ENCODE measurements at places on chromosomes 5 and 9. TPM values are rescaled to one million over a fixed set of nuclear protein-coding genes. Genes with fewer than 3 reads are reported as not detected.
A peak's percentile ranks its signal among the peaks of the same experiment; 100 is the strongest.

- no peak overlapping the region for H3K4me3 ChIP-seq
- H3K36me3 ChIP-seq = no peaks in the 10 kb centered on the region
- no peaks in the 10 kb centered on the region for H3K4me1 ChIP-seq
- peaks cover 10% of the 10 kb centered on the region for H3K27me3 ChIP-seq
- DNase-seq = no peak
Observed at GRCh38 chr5:143619040-143619439, 192.9 kb upstream of the HMHB1 start.

- no peak overlapping the region for H3K4me3 ChIP-seq
- peaks cover 5% of the 10 kb centered on the region for H3K36me3 ChIP-seq
- H3K27ac ChIP-seq = no peak overlapping the region
- DNase-seq = no peak
- H3K4me1 ChIP-seq = peaks cover 2% of the 10 kb centered on the region
Observed at GRCh38 chr5:173853370-173854131, 34.6 kb upstream of the CPEB4 start.

DNA sequence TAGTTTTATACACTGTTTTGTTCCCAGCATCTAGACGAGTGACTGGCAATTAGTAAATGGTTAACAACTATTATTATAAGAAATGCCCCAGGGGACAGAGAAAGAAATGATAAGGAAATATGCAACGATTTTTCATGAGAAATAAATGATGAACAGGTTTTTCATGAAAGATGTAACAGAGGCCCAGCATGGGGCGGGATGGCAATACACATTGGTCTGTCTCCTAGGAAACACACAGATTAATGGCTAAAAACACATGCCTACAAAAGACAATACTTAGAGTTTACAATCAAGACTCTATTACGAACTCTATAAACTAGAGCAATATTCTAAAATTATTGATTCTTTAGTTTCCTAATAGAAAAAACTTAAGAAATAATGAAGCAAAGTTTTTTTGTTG, 441.5 kb upstream of the CDH9 start:
- peaks cover 11% of the 10 kb centered on the region for H3K36me3 ChIP-seq
- no peak for DNase-seq
- H3K27ac ChIP-seq = no peak overlapping the region
- no peaks in the 10 kb centered on the region for H3K4me1 ChIP-seq
- H3K4me3 ChIP-seq = no peak overlapping the region

DNA sequence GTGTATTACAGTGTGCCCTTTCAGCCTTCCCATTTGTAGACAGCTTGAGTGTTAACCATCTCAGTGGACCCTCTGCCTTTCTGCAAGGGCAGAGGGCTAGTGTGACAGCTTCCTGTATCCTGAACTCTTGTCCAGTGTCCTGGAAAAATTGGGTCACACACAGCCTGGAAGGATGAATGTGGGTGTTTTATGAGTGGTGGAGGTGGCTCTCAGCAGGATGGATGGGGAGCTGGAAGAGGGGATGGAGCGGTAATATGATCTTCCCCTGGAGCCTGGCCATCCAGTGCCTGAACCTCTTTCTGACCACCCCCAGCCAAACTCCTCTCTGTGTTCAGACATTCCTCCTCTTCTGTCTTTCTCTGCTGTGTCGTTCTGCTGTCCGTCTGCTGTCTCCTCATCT, 113.0 kb downstream of the KIF4B start:
- H3K4me3 ChIP-seq = no peak overlapping the region
- H3K27ac ChIP-seq = no peak overlapping the region

DNA sequence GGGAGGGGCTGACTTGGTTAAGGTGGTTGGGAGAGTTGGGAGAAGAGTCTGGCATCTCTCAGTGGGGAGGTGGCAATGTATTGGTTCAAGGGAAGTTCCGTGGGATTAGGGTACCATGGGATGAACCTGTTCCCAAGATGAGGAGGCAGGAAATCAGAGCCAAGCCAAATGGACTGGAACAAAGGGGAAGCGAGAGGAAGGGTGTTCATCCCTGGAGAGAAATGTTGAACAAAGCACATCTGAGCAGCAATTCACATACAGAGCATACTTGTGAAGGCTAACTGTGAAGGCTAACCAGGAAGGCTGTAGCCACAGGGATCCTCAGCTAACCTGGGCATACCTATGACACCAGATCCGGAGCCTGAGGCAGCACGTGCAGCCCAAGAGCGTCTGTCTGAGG, 214.0 kb downstream of the MCTP1 start:
- H3K4me1 ChIP-seq = peaks cover 17% of the 10 kb centered on the region
- no peak overlapping the region for H3K27ac ChIP-seq
- H3K4me3 ChIP-seq = no peak overlapping the region
- no peaks in the 10 kb centered on the region for H3K27me3 ChIP-seq
- no peaks in the 10 kb centered on the region for H3K36me3 ChIP-seq

DNA sequence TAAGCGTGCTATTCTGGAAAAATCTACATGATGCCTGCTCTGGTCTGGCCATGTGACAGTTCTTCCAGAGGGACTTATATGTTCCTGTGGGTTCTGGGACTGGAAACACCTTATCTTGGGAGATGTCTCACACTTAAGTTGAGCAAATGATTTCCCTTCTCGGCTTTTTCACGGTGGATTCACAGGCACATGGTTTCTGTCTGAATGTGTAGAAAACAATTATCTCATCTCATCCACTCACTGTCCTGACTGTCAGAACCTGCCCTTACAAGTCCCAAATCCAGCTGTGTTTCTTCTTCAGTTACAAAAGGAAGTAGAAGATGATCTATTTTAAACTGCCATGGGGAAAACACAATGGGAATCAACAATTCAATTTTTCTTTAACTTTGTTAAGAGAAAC, 184.0 kb downstream of the SYK start:
- H3K4me1 ChIP-seq = no peaks in the 10 kb centered on the region
- H3K27ac ChIP-seq = no peak overlapping the region
- no peaks in the 10 kb centered on the region for H3K36me3 ChIP-seq
- no peaks in the 10 kb centered on the region for H3K27me3 ChIP-seq
- no peak for DNase-seq
- no peak overlapping the region for H3K4me3 ChIP-seq

- H3K4me1 ChIP-seq = peaks cover 18% of the 10 kb centered on the region
- H3K27ac ChIP-seq = no peak overlapping the region
- no peaks in the 10 kb centered on the region for H3K36me3 ChIP-seq
- no peak overlapping the region for H3K4me3 ChIP-seq
Observed at GRCh38 chr5:1508659-1509290, 15.0 kb downstream of the LPCAT1 start.

GRCh38 chr5:77028631-77029375, 1.4 kb upstream of the AGGF1 start:
- DNase-seq = no peak
- peak overlapping the region; percentile 55 for H3K27ac ChIP-seq
- no peaks in the 10 kb centered on the region for H3K27me3 ChIP-seq
- peaks cover 39% of the 10 kb centered on the region for H3K4me1 ChIP-seq

DNA sequence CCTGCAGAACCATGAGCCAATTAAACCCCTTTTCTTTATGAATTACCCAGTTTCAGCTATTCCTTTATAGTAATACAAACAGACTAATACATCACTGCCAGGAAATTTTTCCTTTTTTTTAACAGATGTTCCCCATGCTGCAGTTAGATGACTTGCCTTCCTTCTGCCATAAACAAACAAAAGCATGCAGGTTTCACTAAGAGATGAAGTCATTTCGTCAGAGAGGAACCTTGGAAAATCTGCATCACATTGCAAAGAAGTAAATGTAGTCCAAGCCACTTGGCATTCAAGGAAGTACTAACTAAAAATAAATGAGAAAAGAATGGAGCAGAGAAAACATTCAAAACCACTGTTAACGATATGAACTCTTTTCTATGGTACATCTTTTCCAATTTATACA, 194.1 kb upstream of the EFNA5 start:
- no peak overlapping the region for H3K4me3 ChIP-seq
- H3K4me1 ChIP-seq = no peaks in the 10 kb centered on the region
- peaks cover 13% of the 10 kb centered on the region for H3K36me3 ChIP-seq
- no peak for DNase-seq
- no peaks in the 10 kb centered on the region for H3K27me3 ChIP-seq
- no peak overlapping the region for H3K27ac ChIP-seq

DNA sequence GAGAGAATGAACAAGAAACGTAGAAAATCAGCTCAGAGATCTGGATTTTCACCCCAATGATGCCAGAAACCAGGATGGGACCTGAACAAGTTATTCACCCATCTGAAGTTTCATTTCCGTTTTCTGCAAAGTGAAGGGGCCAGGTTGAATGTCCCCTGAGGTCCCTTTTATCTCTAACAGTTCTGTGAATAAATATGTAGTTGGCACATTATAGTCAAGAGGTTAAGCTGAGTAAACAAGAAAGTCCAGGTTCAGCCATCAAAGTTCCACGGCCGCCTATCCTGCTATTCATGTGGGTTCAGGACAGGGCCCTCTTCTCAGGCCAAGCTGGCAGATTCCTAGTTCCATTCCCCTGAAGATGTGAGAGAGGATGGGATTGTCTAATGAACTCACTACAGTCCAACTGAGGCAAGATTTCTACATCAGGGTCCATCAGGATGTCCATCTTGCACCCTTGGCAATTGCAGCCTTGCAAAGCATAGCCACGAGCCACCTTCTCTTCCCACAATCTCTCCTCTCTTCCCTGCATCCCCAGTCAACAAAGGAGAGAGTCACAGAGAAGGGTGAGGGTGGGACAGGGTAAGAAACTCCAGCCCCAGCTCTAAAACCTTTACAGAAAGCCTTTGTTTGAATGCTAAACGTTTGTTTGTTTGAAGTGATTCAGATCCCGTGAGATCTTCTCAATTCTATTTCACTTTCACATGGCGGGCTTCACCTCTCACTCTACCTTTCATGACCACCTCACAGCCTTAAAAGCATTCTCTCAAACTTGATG, 311.0 kb downstream of the SLIT3 start:
- no peaks in the 10 kb centered on the region for H3K36me3 ChIP-seq
- peaks cover 17% of the 10 kb centered on the region for H3K27me3 ChIP-seq
- DNase-seq = no peak
- H3K4me3 ChIP-seq = no peak overlapping the region

DNA sequence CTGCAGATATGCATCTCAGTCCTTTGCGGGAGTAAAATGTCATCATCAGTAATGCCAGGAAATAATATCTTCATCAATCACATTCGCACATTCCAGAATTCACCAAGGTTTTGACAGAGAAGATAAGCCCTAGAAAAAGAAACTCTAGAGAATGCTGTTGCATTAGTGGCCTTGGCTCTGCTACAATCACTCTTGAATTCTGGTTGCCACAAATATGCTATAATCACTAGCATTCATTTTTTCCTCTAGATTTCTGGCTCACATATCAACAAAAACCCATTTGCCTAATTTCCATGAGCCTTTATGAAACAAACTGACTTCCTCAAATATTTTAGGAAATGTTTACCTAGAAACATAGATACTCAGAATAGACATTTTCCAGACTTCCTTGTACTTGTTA, 653.4 kb downstream of the ANXA1 start:
- no peak overlapping the region for H3K4me3 ChIP-seq
- H3K27me3 ChIP-seq = no peaks in the 10 kb centered on the region

GRCh38 chr9:21833090-21833801, 30.8 kb downstream of the MTAP start:
- no peak overlapping the region for H3K27ac ChIP-seq
- DNase-seq = no peak
- no peak overlapping the region for H3K4me3 ChIP-seq
- peaks cover 10% of the 10 kb centered on the region for H3K4me1 ChIP-seq
- H3K27me3 ChIP-seq = no peaks in the 10 kb centered on the region

DNA sequence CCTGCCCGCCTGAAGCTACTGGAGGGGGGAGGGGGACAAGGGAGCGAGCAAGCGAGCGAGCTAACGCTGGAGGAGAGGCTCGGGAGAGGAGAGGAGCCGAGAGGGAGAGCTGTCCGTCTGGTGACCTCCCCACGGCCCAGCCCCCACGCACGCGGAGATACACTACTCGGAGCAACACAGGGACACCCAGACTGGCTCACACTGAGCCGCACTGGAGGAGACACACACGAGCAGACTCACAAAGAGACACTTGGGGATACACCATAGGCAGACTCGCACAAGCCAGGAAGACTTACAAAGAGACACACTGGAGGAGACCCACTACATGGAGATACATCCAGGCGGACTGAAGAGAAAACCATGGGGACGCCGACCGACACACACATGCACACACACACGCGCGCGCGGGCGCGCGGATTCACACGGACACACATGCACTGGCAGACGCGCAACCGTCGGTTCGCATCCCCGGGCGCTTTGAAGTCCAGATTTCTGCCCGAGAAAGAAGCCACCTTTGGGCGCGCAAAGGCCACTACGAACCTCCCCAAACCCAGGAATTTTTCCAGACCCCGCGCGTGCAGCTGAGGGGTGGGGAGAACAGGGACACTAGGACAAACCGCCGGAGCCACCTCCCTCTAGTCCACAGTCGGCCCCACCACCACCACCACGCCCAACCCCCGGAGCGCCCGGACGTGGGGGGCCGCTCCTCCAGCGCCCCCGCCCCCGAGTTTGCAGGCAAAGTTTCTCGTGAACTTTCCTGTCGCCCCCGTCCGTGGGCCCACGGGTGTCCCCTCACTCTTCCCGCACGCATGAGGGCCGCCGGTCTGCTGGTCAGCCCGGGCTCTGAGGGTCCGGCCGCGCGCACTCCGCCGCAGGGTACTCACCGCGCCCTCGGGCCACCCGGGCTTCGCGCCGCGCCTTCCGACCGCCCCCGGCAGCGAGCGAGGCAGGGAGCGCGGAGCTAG, 571 bp downstream of the CNTFR start:
- H3K4me3 ChIP-seq = peak overlapping the region; percentile 72
- H3K36me3 ChIP-seq = peaks cover 5% of the 10 kb centered on the region
- H3K27me3 ChIP-seq = peaks cover 47% of the 10 kb centered on the region
- H3K27ac ChIP-seq = no peak overlapping the region

DNA sequence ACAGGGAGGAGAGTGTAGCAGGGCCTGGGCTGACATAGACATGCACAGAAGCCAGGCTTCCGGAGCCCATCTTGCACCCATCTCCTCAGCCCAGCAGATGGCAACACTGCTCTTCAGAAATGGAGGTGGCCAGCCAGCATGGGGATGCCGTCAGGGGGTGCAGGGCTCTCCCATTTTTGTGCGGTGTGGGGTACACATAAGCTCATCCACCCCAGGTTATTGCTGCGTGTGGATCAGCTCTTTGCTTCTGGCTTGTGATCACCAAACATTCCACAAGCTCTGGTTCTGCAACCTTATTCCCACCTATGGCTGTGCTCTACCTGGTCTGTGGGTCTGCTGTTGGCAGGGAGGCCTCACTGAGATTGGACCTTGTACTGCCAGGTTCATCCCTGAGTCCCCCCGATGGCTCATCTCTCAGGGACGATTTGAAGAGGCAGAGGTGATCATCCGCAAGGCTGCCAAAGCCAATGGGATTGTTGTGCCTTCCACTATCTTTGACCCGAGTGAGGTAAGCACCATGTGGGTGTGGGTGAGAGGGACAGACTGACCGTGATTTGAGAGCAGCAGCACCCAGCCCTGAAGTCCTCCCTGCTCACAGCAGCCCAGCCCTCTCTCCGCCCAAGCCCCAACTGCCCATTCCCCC, 17.3 kb downstream of the SLC22A5 start:
- H3K36me3 ChIP-seq = no peaks in the 10 kb centered on the region
- peak overlapping the region; percentile 30 for H3K27ac ChIP-seq
- H3K4me1 ChIP-seq = peaks cover 43% of the 10 kb centered on the region
- DNase-seq = peak; percentile 74
- H3K4me3 ChIP-seq = no peak overlapping the region

GRCh38 chr9:248278-248961, 33.8 kb downstream of the DOCK8 start:
- DNase-seq = no peak
- H3K27ac ChIP-seq = peak overlapping the region; percentile 63
- H3K36me3 ChIP-seq = no peaks in the 10 kb centered on the region
- no peaks in the 10 kb centered on the region for H3K27me3 ChIP-seq

SH3TC2 gene
- total RNA-seq = not detected

PCDHB12 gene
- total RNA-seq = not detected

PCDHGC3 gene
- total RNA-seq = not detected

PDCD1LG2 gene
- total RNA-seq = not detected

IL3 gene
- not detected for total RNA-seq

CDH10 gene
- not detected for total RNA-seq

SAXO1 gene
- 0.26 TPM for total RNA-seq

All from naive thymus-derived CD8-positive, alpha-beta T cell (primary cell).